Aorta (tissue), 5 donors: ENCODE measurements at places on chromosomes 5 and 9. TPM values are rescaled to one million over a fixed set of nuclear protein-coding genes. Genes with fewer than 3 reads are reported as not detected.

The SPATA31D4 gene
- total RNA-seq: not detected

GRCh38 chr5:177983763-177984583, 12.1 kb downstream of the PROP1 start:
- no peak overlapping the region for H3K4me3 ChIP-seq
- H3K27me3 ChIP-seq: no peaks in the 10 kb centered on the region
- no peaks in the 10 kb centered on the region for H3K4me1 ChIP-seq
- H3K27ac ChIP-seq: no peak overlapping the region

The SHOC1 gene
- 0.15 TPM for total RNA-seq

The CAMK2A gene
- 0.36 TPM for total RNA-seq

DNA sequence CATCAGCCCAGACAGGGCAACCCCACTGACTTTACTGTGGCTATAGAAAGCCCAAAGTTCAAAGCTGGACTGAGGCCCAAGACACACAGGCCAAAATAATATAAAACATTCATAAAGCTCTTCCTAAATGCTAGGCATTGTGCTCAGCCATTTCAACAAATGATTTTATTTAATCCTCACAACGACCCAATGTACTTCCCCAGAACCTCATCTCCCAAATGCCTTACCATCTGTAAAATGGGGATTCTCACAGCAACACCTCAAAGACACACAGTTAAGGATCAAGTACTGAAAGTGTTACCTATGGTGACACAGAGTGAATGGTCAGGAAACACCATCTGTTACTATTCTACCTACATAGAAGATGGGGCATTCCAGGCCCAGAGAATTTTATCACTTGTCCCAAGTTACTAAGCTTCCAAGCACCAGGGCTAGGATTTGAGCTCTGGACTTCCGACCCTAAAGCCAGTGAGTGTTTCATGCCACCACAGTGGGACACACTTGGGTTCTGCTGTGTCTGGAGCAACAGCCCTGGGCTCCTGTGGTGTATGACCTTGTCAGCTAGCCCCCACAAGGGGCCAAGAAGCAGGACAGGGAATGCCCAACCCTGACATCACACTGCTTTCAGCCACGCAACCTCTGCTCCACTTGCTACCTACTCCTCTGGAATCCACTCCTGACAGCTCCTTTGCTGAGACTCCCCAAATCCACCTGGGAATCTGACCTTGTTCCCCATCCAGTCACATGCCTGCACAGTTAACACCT, 15.1 kb downstream of the SHB start:
- peaks cover 2% of the 10 kb centered on the region for H3K4me1 ChIP-seq
- H3K27me3 ChIP-seq: no peaks in the 10 kb centered on the region
- no peaks in the 10 kb centered on the region for H3K36me3 ChIP-seq
- no peak for DNase-seq
- H3K4me3 ChIP-seq: no peak overlapping the region

The MPDZ gene
- total RNA-seq: 96.5 TPM

GRCh38 chr5:22560147-22560546, 293.0 kb downstream of the CDH12 start:
- H3K27ac ChIP-seq: no peak overlapping the region
- H3K27me3 ChIP-seq: no peaks in the 10 kb centered on the region
- no peaks in the 10 kb centered on the region for H3K36me3 ChIP-seq
- no peaks in the 10 kb centered on the region for H3K4me1 ChIP-seq
- no peak overlapping the region for H3K4me3 ChIP-seq

The CDC20B gene
- total RNA-seq: not detected

GRCh38 chr9:131645078-131645776, 94.6 kb downstream of the RAPGEF1 start:
- DNase-seq: no peak
- no peak overlapping the region for H3K4me3 ChIP-seq
- no peaks in the 10 kb centered on the region for H3K27me3 ChIP-seq
- H3K4me1 ChIP-seq: no peaks in the 10 kb centered on the region

The ANXA2R gene
- total RNA-seq: 2.7 TPM

- no peaks in the 10 kb centered on the region for H3K27me3 ChIP-seq
- no peak overlapping the region for H3K4me3 ChIP-seq
- H3K36me3 ChIP-seq: no peaks in the 10 kb centered on the region
- H3K4me1 ChIP-seq: no peaks in the 10 kb centered on the region
Observed at GRCh38 chr9:137307255-137308056, 5.4 kb upstream of the NRARP start.

GRCh38 chr5:95741458-95741857, 10.3 kb downstream of the RHOBTB3 start:
- no peak overlapping the region for H3K27ac ChIP-seq
- no peak overlapping the region for H3K4me3 ChIP-seq
- H3K36me3 ChIP-seq: no peaks in the 10 kb centered on the region
- no peak for DNase-seq
- H3K4me1 ChIP-seq: no peaks in the 10 kb centered on the region

GRCh38 chr5:55720188-55720703, 8.1 kb upstream of the SLC38A9 start:
- no peak overlapping the region for H3K4me3 ChIP-seq
- no peak for DNase-seq
- no peaks in the 10 kb centered on the region for H3K27me3 ChIP-seq
- no peak overlapping the region for H3K27ac ChIP-seq
- H3K36me3 ChIP-seq: no peaks in the 10 kb centered on the region
- no peaks in the 10 kb centered on the region for H3K4me1 ChIP-seq

The GCNT4 gene
- 5.6 TPM for total RNA-seq

The TMEM232 gene
- 2.5 TPM for total RNA-seq

DNA sequence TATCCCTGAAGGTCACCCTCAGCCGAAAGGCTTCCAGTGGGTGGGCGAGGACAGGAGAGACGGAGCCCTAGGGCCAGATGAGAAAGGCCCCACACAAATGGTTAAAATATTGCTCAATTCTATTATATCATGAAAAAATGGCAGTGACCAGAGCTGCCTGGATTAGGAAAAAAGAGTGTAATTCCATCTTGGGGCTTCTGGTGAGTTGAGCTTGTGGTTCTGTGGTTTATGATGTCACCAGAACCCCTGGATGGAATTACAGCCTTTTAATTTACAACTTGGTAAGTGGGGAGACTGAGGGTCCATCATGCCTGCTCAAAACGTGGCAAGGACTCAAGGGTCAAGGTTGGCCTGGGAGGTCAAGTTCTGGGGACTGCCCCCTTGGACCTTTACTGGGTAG, 55.5 kb upstream of the STC2 start:
- no peak overlapping the region for H3K27ac ChIP-seq
- H3K4me1 ChIP-seq: no peaks in the 10 kb centered on the region
- DNase-seq: no peak
- no peak overlapping the region for H3K4me3 ChIP-seq
- H3K36me3 ChIP-seq: no peaks in the 10 kb centered on the region

The CNTNAP3B gene
- 25.9 TPM for total RNA-seq

DNA sequence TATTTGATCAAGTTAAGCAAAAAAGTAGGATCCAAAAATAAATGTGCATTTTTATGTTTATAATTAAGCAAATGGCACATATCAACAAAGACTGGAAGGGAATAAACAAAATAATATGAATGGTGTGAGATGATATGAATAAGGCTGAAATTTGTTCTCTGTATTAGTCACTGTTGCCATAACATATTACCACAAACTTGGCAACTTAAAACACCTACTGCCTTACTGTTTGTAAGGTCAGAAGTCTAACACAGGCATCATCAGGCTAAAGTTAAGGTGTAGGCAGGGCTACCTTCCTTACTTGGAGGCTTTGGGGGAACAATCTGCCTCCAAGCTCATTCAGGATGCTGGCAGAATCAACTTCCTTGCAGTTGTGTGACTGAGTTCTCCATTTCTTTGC, 19.3 kb downstream of the PGGT1B start:
- DNase-seq: no peak
- no peaks in the 10 kb centered on the region for H3K4me1 ChIP-seq
- no peak overlapping the region for H3K27ac ChIP-seq
- H3K36me3 ChIP-seq: no peaks in the 10 kb centered on the region
- H3K4me3 ChIP-seq: no peak overlapping the region

- H3K4me3 ChIP-seq: no peak overlapping the region
- no peaks in the 10 kb centered on the region for H3K27me3 ChIP-seq
- DNase-seq: no peak
- no peak overlapping the region for H3K27ac ChIP-seq
Observed at GRCh38 chr5:108315829-108316228, 66.1 kb downstream of the FBXL17 start.

The FUT7 gene
- 0.68 TPM for total RNA-seq

The INSL4 gene
- total RNA-seq: not detected

- H3K4me1 ChIP-seq: peaks cover 2% of the 10 kb centered on the region
- no peaks in the 10 kb centered on the region for H3K27me3 ChIP-seq
- H3K27ac ChIP-seq: peak overlapping the region; percentile 89
- no peak overlapping the region for H3K4me3 ChIP-seq
Observed at GRCh38 chr9:136087741-136088480, 7.2 kb downstream of the NACC2 start.

GRCh38 chr5:77937015-77937908, 161.1 kb upstream of the TBCA start:
- no peaks in the 10 kb centered on the region for H3K4me1 ChIP-seq
- no peaks in the 10 kb centered on the region for H3K27me3 ChIP-seq
- no peak overlapping the region for H3K27ac ChIP-seq
- no peak for DNase-seq

- H3K27me3 ChIP-seq: no peaks in the 10 kb centered on the region
- no peak overlapping the region for H3K27ac ChIP-seq
- H3K4me1 ChIP-seq: no peaks in the 10 kb centered on the region
- DNase-seq: no peak
- no peaks in the 10 kb centered on the region for H3K36me3 ChIP-seq
- H3K4me3 ChIP-seq: no peak overlapping the region
Observed at GRCh38 chr9:5586391-5586802, 42.5 kb upstream of the RIC1 start.

- no peak overlapping the region for H3K27ac ChIP-seq
- no peaks in the 10 kb centered on the region for H3K4me1 ChIP-seq
- H3K27me3 ChIP-seq: no peaks in the 10 kb centered on the region
- no peak for DNase-seq
- no peaks in the 10 kb centered on the region for H3K36me3 ChIP-seq
Observed at GRCh38 chr9:5375790-5376477, 36.3 kb upstream of the RLN1 start.

The PCDHA8 gene
- 0.16 TPM for total RNA-seq

GRCh38 chr9:27438522-27438921, 85.6 kb upstream of the IFNK start:
- H3K27me3 ChIP-seq: no peaks in the 10 kb centered on the region
- peaks cover 7% of the 10 kb centered on the region for H3K36me3 ChIP-seq
- peaks cover 2% of the 10 kb centered on the region for H3K4me1 ChIP-seq
- DNase-seq: no peak
- H3K4me3 ChIP-seq: no peak overlapping the region

The CORO2A gene
- total RNA-seq: 1.6 TPM

DNA sequence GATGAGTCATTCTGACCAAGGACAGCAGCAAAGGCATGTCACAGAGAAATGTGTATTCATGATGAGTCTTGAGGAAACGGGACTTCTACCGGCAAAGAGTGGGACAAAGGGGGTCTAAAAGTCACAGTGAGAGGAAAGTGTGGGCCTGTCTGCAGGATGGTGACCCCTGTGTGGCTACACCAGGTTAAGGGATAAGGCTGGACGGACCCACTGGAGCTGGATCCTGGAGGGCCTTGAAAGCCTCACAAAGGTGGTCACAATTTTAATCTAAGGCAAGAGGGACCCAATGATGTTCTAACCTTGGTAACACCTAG, 176.5 kb downstream of the CDK5RAP2 start:
- no peak for DNase-seq
- H3K4me3 ChIP-seq: no peak overlapping the region

The PHYHD1 gene
- 33.0 TPM for total RNA-seq

The SLC1A1 gene
- 3.2 TPM for total RNA-seq

The RAI14 gene
- 214 TPM for total RNA-seq

GRCh38 chr5:136080483-136081216, 51.9 kb downstream of the TGFBI start:
- DNase-seq: peak; percentile 95
- no peaks in the 10 kb centered on the region for H3K4me1 ChIP-seq
- peak overlapping the region; percentile 37 for H3K4me3 ChIP-seq
- peak overlapping the region; percentile 22 for H3K27ac ChIP-seq
- no peaks in the 10 kb centered on the region for H3K36me3 ChIP-seq

- no peak overlapping the region for H3K27ac ChIP-seq
- no peak overlapping the region for H3K4me3 ChIP-seq
- DNase-seq: no peak
- H3K4me1 ChIP-seq: no peaks in the 10 kb centered on the region
- no peaks in the 10 kb centered on the region for H3K36me3 ChIP-seq
- no peaks in the 10 kb centered on the region for H3K27me3 ChIP-seq
Observed at GRCh38 chr9:101437806-101438232, 2.2 kb upstream of the ALDOB start.

The PTCD2 gene
- total RNA-seq: 9.3 TPM

GRCh38 chr9:77751341-77752091, 103.4 kb upstream of the GNA14 start:
- no peak for DNase-seq
- no peaks in the 10 kb centered on the region for H3K27me3 ChIP-seq
- H3K4me1 ChIP-seq: no peaks in the 10 kb centered on the region
- peak overlapping the region; percentile 43 for H3K27ac ChIP-seq
- no peak overlapping the region for H3K4me3 ChIP-seq

DNA sequence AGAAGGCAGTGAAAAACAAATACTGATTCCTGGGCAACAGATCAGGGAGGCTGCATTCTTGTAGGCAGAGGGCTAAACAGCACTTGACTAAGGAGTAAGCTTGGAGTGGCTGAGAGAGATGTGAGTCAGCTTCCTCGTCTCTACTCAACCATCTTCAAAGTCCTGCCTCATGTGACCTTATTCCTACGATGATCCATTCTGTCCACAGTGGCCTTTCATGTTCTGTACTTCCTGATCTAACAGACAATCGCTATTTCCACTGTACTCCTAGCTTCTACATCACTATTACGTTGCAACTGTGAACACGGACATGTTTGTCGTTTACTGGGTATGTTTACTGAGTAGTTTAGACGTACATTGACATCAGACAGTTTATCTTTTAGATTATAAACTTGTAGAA, 365.4 kb downstream of the ARL15 start:
- H3K27me3 ChIP-seq: no peaks in the 10 kb centered on the region
- H3K36me3 ChIP-seq: no peaks in the 10 kb centered on the region
- no peaks in the 10 kb centered on the region for H3K4me1 ChIP-seq
- H3K4me3 ChIP-seq: no peak overlapping the region

- DNase-seq: no peak
- H3K36me3 ChIP-seq: no peaks in the 10 kb centered on the region
- no peak overlapping the region for H3K4me3 ChIP-seq
- H3K4me1 ChIP-seq: no peaks in the 10 kb centered on the region
- no peaks in the 10 kb centered on the region for H3K27me3 ChIP-seq
Observed at GRCh38 chr9:12627096-12627495, 66.1 kb upstream of the TYRP1 start.

DNA sequence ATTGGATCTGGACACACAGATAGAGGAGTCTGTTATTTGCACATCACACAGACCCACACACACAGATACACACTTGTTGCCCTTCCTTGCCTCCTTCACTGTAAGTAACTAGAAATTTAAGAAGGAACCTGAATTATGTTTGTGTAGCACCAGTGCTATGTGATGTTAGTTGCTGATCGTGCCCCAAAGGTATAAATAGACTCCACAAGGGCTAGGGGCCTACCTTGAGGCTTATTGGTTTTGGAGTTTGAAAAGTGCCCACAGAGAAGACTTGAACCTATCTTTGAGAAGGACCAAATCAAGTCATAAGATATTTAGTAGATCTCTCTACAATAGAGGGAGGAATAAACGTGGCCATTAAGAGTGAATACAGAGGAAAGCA, 8.8 kb upstream of the TGFBI start:
- no peaks in the 10 kb centered on the region for H3K36me3 ChIP-seq
- H3K4me1 ChIP-seq: peaks cover 5% of the 10 kb centered on the region
- no peak overlapping the region for H3K27ac ChIP-seq
- H3K27me3 ChIP-seq: no peaks in the 10 kb centered on the region
- DNase-seq: no peak
- H3K4me3 ChIP-seq: no peak overlapping the region

The ANKRD31 gene
- 0.16 TPM for total RNA-seq

- no peak overlapping the region for H3K27ac ChIP-seq
- H3K36me3 ChIP-seq: no peaks in the 10 kb centered on the region
Observed at GRCh38 chr5:8749556-8749955, 796.3 kb downstream of the SEMA5A start.
